ENCODE measurements at places on chromosomes 5 and 9. TPM values are rescaled to one million over a fixed set of nuclear protein-coding genes. Genes with fewer than 3 reads are reported as not detected.

DNA sequence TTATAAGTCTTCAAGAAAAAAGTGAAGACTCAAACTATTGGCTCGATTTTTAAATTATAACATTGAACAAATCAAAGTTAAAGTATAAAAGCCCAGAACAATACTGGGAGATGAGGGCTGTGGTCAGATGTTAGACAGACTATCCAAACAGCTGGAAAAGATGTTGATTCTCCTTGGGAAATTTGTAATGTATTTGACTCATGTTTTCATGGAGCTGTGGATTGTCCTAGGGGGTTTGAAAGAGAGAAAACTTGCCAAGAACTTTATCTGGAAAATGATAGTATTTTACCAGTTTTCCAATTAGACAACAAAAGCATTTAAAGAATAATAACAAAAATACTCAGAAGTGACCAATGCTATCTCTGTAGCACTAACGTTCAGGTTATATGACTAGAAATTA is 339.2 kb downstream of the ARL15 start:
- no peak for DNase-seq

GRCh38 chr5:10046676-10047075 is 203.0 kb downstream of the ATPSCKMT start:
- no peak for DNase-seq

- DNase-seq = no peak
These were observed 156.9 kb downstream of the UNC13B start for GRCh38 chr9:35318741-35319140.

Gene ADAMTSL1
- not detected for total RNA-seq

DNA sequence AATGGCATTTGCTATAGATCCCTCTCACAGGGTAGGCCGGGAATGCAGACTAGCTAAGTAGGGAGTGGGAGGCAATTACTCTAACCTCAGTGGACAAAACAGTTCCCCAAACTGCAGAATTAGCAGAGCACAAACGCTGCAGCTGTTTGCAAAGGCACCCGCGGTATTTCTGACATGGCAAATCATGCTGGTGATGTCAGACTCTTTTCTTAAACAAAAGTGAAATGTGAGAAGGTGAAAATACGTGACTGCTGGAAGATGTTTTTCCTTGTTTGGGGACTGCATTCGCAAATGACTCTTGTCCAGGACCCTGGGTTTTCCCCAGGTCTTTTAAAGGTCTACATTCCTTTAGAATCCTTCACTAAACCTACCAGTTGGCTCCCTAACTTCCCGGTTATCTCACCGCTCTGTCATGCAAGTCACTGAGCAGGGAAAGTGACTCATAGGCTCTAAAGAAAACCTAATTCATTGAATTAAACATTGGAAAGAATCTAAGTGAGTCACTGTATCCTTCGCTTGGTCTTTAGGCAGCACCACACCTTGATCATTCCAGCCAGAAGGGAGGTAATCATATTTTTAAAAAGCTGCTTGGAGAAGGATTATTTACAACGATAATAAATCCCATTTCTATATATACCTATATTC is 91.5 kb upstream of the DNAH5 start:
- DNase-seq = peak; percentile 73

DNA sequence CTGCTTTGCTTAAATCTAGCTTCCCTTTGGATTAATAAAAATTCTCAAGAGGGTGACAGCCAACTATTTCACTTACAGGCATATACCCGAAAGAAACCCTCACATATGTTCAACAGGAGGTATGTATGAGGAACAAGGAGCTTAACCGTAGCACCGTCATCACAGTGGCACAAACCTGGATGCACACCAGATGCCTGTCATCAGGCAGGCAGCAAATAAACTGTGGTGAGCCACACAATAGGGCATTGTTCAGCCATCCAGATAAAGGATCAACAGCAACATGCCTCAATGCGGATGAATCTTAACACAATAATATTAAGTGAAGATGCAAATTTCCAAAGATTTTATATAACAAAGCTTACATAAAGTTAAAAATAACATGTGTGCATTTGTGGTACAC is 5.5 kb upstream of the TNFSF15 start:
- DNase-seq = no peak

- DNase-seq = no peak
These were observed 16.1 kb downstream of the CKMT2 start for GRCh38 chr5:81249240-81249639.

- DNase-seq = no peak
These were observed 687 bp downstream of the LYSMD3 start for GRCh38 chr5:90528601-90529193.

DNA sequence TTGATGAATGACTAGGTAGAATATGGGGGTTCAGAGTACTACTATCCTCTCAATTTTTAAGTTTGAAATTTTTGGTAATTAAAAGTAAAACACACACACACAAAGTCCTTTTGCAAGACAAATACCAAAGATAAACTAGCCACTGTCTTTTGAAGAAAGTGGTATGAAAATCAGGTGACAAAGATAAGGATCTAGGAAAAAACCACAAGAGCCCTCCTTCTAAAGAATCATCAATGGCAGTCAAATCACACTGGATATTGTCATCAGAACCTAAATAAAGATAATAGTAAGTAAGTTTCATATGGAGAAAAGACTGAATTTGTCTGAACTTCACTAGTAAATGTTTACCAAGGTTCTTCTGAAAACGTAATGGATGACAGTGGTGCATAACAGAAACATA is 30.5 kb upstream of the HK3 start:
- DNase-seq = peak; percentile 7

GRCh38 chr5:111853748-111854147 is 96.8 kb upstream of the NREP start:
- no peak for DNase-seq

GRCh38 chr5:166952048-166952447 is 1339.4 kb upstream of the WWC1 start:
- DNase-seq = no peak

Gene CTXN3
- total RNA-seq = not detected

DNA sequence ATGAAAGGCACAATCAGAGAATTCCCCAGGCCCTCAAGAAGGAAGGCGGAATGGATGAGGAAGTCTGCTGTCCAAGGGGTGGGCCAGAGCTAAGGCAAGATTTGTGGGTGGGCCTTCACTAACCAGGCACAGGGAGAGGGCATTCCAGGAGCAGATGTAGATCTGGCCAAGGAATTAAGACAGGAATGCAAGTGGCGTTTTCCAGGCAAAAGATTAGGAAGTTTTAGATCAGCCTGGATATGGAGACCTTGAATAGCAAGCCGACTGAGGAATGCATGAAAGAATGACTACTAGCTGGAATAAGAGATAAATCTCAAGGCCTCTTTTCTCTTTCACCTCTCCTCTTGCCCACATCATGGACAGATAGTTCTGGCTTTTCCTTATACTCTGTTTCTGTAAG is 68.5 kb downstream of the GHR start:
- DNase-seq = no peak

Gene MEGF9
- total RNA-seq = 3.1 TPM

GRCh38 chr9:134469041-134469875 is 143.0 kb downstream of the RXRA start:
- DNase-seq = no peak

GRCh38 chr5:15500325-15501001 is 483 bp downstream of the FBXL7 start:
- no peak for DNase-seq

Gene LHX2
- total RNA-seq = not detected

- no peak for DNase-seq
These were observed 53.0 kb upstream of the FCN1 start for GRCh38 chr9:134970719-134971118.

Gene CDKN2B
- total RNA-seq = 1.4 TPM

- no peak for DNase-seq
These were observed 53.3 kb downstream of the SETX start for GRCh38 chr9:132301521-132301920.

Gene HAVCR1
- 0.93 TPM for total RNA-seq

Gene SERF1B
- 53.5 TPM for total RNA-seq

- no peak for DNase-seq
These were observed 160.6 kb downstream of the C9orf152 start for GRCh38 chr9:110047232-110047954.

Gene JMY
- total RNA-seq = 4.0 TPM

Gene SUSD3
- 6.0 TPM for total RNA-seq

Gene TMEM174
- not detected for total RNA-seq

- DNase-seq = no peak
These were observed 106.3 kb downstream of the ROR2 start for GRCh38 chr9:91843623-91844148.

DNA sequence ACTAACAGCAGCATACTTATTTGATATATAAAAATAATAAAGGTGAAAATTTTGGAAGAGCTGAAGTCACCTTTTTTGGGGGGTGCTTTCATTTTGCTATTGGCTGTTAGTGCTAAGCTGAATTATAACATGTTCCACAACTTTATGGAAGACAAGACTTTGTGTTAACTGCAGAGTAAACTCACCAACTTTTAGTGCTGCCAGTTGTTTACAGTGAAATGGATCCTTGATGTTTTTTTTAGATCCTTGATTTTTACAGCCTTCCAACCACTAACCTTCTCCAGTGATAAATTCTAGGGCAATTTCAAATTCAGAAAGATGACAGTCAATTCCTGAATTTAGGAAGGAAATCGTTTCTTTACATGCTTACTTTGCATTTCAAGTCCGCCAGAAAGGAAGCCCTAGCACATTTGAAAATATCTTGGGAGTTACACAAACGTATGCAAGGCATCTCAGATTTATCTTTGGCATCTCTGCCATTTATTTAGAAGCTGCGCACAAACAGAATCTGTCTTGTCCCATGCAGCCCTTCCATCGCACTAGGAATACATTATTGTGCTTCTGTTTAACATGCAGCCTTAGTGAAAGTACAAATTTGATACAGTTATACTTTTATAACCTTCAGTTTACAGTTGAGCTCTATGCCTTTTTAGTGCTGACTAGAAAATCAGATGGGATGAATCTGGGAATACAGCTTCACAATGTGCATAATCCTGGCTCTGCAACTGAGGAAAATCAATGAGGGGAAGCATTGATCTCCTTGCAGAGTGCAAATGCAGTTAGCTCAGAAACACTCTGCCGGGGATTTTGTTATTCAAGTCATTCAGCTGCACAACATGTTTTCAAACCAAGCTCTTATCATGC is 142.4 kb upstream of the ZNF608 start:
- no peak for DNase-seq

- no peak for DNase-seq
These were observed 125.5 kb downstream of the DCP2 start for GRCh38 chr5:113102121-113102531.

Gene GADD45G
- not detected for total RNA-seq

DNA sequence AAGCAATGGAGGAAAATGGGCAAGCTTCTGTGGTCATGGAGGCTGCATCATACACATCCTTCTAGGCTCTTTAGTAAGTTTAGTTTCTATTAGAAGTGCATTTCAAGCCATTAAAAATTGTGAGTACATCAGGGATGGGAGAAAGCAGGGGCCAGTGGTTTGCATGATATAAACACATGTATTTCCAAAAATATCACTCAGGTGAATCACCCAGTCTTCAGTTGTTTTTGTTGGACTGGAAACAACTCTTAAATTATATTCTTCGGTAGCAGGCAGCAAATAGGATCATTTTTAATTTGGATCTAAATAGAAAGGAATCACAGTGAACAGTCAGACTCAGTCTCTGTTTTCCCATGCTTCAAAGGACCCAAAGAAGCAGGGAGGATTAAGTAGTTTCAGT is 657.9 kb downstream of the TLR4 start:
- no peak for DNase-seq

DNA sequence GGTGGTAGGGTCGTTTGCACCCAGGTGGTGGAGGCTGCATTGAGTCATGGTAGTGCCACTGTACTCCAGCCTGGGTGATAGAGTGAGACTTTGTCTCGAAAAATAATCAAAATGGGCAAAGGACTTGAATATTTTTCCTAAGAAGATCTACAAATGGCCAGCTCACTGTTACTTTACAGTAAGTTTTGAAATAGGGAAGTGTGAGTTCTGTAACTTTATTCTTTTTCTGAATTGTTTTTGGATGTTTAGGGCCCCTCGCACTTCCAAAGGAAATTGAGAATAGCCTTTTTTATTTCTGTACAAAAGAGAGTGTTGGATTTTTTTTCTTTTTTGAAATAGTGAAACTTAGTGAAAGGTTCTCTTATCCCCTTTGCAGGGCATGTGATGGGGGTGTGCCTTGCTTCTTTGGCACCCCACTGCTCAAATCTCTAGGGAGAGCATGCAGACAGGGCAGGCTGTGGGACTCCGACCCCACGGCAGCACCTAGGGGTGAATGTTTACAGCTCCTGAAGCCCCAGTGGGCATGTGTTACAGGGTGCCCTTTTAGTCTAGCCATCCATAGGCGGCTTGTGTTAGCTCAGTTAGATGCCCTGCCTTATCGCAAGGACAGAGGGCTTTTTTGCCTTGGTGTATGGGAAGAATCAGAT is 33.3 kb downstream of the GPBP1 start:
- DNase-seq = no peak

- DNase-seq = no peak
These were observed 406.8 kb downstream of the CCDC171 start for GRCh38 chr9:15959663-15960062.

GRCh38 chr5:124849774-124850173 is 103.3 kb upstream of the ZNF608 start:
- DNase-seq = no peak

Gene MCTP1
- total RNA-seq = 0.15 TPM

DNA sequence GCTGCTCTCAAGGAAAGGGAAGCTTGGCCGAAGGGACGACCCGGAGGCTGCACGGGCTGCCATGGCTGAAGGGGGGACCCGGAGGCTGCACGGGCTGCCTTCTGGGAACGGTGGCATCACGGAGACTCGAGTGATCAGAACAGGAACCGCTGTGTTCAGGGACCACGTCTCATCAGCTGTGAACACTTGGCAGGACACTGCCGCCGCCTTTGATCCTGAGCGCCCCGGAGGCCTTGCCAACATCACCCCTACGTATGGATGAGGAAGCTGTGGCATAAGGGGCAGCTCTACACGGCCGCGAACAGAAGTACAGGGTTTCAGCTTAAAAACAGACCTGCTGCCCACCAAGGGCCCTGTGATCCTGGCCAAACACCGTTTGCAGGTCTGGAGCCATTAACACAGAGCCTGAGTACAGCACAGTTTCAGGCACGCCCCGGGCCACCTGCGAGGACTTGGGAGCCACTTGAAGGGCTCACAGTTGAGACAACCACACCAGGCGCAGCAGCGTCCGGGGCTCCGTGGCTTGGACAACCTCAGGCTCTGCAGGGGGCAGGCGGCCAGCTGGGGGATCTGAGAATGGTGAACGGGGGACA is 23.9 kb upstream of the TERT start:
- DNase-seq = no peak

GRCh38 chr5:127840198-127840524 is 137.0 kb downstream of the CCDC192 start:
- no peak for DNase-seq

Measured in HepG2 (cell line).